ENCODE measurements at places on chromosomes 7 and 10.

- no peak for DNase-seq
Observed at GRCh38 chr10:88037623-88038022, 174.2 kb downstream of the PTEN start.

GRCh38 chr7:133354546-133355324 lies 101.9 kb downstream of the EXOC4 start:
- DNase-seq = no peak

DNA sequence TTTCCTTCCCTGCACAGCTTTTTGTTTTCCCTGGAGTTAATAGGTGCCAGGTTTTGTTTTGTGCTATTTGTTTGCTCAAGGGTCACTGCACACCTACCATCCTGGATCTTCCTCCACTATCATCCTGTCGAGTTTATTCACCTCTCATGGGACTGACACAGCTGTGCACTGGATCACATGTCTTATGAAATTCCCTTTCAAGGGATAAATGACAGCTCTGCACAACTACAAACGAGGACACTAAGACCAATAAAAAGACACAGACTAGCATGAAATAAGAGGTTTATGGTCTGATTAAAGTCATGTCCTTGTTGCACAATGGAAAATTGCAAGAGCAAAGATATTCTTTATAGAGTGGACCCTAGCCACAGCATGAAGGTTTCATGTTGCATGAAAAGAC lies 76.7 kb upstream of the SFMBT2 start:
- no peak for DNase-seq

DNA sequence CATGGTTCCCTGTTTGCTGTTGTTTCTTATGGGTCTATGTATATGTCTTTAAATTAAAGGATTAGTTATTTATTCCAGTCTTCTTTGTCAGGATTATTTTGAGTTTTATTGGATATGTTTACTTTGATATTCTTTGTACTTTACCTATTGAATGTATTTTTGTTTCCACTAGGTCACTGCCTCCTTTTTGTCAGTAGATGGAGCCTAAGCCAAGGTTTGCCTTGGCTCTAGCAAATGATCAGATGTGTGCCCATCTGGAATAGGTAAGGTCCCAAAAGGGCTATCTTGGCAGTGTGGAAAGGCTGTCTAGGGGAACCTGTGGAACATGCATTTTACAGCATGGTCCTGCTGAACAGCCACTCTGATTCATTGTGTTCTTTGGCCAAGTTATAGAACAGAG lies 337.3 kb upstream of the GHITM start:
- DNase-seq = no peak

DNA sequence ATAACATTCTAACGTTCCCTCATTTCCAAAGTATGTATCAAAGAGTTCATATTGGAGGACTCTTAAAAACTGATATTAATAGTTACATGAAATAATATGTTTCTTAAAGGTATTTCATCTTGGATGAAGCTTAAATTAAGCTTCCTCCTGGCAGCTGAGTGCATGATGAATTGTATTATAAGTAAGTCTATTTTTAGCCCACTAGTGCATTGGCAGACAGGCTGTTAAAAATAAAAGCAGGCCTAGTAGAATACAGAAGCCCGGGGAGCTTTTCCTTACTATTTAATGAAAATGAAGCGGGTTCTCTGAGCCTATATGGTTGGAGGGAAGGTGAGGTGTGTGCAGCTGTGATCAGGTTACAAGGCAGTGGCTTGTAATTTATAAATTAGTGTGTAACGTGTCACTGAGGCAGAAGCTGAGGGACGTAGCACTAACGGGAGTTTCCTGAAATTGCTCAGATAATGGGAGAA lies 130.7 kb upstream of the KMT2E start:
- no peak for DNase-seq

- no peak for DNase-seq
Observed at GRCh38 chr7:142263598-142264380, 5.9 kb upstream of the PRSS58 start.

DNA sequence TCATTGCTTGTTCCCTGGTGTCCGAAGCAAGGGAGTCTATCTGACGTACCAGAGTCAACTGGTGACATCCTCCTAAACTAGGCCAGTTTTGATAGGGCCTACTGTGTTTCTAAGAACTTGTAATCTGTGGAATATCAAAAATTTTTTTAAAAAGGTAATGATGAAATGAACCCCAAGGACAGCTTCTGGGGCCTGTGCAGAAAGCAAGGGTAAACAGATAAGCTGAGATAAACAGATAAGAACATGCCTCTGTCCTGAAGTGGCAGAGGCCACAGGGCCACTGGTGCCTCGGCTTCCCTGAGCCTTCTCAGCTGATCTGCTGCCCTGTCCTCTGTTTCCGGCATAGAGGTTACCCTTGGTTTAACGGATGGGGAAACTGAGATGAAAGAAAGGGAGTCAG lies 8.8 kb downstream of the GRK5 start:
- DNase-seq = no peak

DNA sequence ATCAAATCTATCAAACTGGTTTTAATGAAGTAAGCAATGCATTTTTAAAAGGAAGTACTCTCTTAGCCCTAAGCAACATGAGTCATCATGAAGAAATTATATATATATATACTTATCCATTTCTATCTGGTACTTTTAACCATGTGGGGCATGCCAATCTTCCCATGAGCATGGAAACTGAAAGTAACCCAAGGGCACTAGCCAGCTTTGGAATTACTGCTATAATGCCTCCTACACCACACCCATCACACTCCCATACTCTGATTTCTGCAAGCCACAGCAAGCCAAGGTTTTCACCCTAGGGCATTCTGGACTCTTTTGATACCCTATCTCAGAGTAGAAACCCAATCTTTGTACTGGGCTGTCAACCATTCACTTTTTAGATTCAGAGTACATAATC lies 204.6 kb downstream of the IMMP2L start:
- no peak for DNase-seq

DNA sequence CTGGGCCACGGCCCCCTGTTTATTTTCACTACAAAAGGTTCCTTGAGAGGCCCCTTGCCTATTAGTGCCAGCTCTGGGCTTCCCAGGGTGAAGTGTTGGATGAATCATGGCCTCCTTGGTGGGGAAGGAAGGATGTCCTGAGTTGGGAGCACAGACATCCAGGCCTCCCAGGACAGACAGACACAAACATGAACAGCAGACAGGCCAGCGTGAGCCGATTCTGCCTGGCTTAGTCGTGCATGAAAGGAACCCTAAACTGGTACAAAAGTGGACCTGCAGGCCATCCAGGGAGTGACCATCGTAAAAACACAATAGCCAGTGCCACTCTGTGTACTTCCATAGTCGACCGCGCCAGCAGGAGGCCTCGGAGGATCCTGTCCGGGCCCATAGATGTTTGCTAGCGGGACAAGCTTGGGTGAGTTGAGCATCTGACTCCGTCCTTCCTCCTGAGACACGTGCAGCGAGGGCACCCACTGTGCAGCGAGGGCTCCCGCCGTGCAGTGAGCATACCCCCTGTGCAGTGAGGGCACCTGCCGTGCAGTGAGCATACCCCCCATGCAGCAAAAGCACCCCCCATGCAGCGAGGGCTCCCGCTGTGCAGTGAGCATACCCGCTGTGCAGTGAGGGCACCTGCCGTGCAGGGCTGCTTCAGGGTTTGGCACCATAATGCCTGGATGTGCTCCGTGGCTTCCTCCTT lies 51.3 kb upstream of the PRKAR1B start:
- no peak for DNase-seq

DNA sequence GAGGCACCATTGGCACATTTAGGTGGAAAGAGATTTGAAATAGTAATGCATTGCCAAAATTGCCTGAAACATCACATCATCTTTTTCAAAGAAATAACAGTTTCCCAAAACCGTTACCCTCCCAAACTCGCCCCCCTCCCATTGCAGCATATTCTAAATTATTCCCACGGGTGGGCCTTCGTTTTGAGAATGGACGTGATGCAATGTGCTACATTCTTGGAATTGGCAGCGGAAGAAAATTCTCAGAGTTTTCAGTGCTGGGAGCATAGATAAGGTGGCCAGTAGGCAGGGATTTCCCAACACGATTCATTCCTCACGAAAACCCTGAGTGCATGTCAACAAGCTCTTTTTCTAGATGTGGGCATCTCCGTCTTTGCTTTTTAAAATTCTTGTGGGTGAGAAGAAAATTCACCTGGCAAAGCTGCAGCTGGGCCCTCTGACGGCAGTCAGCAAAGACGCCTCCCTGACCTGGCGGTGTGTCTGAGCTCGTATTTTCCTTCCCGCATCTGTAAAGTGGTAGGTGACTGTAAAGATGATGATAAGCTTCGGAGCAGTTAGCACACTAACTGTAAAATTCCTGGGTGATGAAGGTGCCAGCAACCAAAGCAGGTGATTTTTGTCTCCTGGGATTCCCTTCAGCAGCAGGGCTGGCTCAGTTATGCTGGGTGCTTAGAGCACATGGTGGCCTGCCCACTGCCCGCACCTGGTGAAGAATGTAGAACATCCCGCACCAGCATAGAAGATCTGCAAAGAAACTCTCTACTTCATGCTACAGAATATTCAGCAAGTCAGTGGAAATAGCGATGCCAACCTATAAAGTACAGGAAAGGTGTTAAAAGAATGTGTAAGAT lies 141.9 kb upstream of the KLF6 start:
- no peak for DNase-seq

GRCh38 chr7:70953796-70954195 lies 178.1 kb upstream of the GALNT17 start:
- DNase-seq = no peak

DNA sequence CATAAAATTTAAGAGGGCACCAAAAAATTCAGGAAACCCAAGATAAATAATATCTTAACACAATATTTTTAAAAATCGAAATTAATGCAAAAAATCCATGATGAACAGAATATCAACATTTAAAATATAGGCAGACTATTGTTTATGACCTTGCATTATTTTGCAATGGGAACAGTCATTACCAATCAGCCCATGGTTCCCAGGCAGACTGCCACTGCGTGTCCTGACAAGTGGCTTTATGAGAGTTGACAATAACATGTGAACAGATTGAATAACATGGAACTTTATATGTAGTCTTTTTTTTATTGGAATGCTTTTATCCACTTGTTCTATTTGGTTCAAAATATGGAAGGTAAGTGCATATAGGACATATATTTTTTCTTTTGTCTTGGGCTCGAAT lies 3.1 kb upstream of the AVPI1 start:
- no peak for DNase-seq

DNA sequence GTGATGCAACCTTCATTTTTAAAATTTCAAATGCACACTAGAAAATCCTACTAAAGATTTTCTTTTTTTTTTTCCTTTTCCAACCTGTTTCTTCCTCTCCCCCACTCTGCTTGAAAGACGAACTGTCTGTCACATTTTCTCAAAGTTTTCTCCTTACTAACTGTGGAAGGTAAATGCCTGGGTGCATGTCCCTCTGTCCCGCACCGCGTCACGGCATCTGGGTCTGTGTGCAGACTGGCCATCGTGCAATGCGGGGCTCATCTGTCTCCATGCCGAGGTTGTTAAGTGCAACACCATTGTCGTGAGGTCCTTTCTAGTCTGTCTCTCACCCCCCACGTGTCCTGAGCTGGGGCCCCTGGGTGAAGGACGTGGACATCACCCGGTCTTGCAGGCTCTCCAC lies 28.4 kb downstream of the PFKFB3 start:
- DNase-seq = no peak

GRCh38 chr10:5518143-5518542 lies 6.6 kb upstream of the CALML3 start:
- DNase-seq = no peak

GRCh38 chr7:129502708-129503685 lies 666 bp downstream of the SMKR1 start:
- no peak for DNase-seq

DNA sequence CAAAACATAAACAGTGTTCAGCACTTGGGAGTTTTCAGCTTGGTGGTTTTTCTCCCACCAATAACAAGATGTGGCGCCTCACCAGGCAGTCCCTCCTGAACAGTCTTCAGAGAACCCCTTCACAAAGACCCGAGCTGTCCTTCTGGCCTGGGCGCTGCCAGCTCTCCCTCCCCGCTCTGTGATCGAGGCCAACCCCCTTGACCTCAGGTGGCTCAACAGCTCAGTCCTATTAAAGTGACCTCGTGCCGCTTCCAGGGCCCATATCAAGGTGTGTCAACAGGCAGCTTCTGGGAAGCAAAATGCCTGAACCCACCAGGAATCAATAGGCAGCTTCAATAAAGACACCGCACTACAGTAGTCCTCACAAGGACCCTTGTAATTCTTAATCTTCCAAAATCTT lies 63.3 kb downstream of the CHST15 start:
- no peak for DNase-seq

Measured in stimulated activated CD8-positive, alpha-beta memory T cell treated with anti-CD3 and anti-CD28 coated beads, Interleukin-7, amount 100 ng/mL, for 48 hours (primary cell).